ENCODE measurements at places on chromosomes 13 and 19.

- no peak for DNase-seq
Observed at GRCh38 chr13:66663711-66664110, 566.4 kb downstream of the PCDH9 start.

DNA sequence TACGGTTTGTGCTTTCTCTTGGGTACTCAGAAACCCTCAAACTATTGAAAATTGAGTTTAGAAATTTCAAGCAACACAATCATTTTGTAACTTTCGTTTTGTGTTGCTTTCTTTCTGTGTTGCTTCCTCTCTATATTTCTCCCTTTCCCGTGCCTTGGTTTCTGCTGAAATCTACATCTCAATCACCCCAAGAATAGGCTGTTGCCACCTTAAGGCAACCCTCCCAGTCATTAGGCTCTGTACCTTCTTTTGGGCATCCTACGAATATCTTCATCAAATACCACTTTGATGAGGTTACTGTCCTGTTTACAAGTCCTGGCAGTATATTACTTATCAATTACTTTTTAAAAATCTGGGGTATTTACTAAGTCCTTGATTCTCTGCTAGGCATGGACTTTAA lies 621.6 kb downstream of the GPC6 start:
- DNase-seq, result no peak

DNA sequence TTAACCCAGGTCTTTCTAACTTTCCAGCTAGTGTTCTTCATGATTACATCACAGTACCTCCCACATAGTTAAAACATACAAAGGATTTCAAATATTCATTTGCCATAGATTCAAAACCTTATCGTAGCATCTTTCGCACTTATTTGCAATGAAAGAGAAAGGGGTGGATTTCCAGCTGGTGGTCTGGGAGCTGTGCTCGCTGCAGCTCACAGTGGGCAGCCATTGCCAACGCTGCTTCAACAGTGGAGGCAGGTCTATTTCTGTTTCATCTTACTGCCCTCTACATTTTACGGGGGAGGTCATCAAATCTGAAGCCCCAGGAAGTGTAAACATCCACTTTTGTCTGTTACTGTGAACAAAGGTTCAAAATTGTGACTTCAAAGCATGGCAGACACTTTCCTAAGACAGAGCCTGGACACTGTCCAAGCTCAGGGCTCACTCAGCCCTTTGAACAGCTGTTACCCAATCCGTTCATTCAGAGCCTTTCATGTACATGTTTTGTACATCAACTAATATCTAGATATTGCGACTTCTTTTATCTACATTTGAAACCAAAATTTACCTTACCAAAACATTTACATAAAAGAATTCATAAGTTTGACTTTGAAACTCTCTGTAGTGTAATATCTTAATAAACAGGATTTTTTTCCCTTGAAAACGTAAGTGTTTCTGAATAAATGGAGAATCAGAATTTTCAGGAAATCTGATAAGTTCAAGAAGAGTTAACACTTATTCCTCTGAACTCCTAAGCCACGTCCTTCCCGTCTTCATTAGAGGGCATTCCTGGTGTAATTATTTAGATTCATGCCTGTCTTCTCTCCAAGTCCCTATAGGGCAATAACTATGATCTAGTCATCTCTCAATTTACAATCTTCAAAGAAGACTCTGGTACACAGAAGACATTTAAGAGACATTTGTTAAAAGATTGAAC lies 25.1 kb downstream of the STARD13 start:
- no peak for DNase-seq

DNA sequence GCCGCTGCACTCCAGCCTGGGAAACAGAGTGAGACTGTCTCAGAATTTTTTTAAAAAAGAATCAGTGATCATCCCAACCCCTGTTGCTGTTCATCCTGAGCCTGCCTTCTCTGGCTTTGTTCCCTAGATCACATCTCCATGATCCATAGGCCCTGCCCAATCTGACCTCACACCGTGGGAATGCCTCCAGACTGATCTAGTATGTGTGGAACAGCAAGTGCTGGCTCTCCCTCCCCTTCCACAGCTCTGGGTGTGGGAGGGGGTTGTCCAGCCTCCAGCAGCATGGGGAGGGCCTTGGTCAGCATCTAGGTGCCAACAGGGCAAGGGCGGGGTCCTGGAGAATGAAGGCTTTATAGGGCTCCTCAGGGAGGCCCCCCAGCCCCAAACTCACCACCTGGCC lies at the start of gene KLK2:
TSS of gene KLK2 (plus strand) at position 384 of the 400 bp plus-strand sequence. CDS start 35 bp downstream, outside the sequence.
- DNase-seq, result no peak

- no peak for DNase-seq
Observed at GRCh38 chr19:47973529-47973928, 18.4 kb downstream of the BSPH1 start.

DNA sequence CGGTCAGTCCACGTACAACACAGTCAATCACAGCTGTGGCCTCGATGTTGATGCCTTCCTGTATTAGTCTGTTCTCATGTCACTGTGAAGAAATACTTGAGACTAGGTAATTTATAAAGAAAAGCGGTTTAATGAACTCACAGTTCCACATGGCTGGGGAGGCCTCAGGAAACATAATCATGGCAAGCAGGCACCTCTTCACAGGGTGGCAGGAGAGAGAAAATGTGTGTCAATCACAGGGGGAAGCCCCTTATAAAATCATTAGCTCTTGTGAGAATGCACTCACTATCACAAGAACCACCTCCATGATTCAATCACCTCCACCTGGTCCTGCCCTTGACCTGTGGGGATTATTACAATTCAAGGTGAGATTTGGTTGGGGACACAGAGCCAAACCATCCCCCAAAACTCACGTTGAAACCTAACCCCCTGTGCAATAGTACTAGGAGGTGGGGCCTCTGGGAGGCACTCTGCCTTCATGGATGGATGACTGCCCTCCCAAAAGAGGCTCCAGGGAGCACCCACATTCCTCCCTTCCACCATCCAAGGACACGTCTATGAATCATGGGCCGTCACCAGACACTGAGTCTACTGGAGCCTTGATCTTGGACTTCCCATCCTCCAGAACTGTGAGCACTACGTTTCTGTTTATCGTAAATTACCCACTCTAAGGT lies 2.3 kb upstream of the PROZ start:
- DNase-seq, result no peak

DNA sequence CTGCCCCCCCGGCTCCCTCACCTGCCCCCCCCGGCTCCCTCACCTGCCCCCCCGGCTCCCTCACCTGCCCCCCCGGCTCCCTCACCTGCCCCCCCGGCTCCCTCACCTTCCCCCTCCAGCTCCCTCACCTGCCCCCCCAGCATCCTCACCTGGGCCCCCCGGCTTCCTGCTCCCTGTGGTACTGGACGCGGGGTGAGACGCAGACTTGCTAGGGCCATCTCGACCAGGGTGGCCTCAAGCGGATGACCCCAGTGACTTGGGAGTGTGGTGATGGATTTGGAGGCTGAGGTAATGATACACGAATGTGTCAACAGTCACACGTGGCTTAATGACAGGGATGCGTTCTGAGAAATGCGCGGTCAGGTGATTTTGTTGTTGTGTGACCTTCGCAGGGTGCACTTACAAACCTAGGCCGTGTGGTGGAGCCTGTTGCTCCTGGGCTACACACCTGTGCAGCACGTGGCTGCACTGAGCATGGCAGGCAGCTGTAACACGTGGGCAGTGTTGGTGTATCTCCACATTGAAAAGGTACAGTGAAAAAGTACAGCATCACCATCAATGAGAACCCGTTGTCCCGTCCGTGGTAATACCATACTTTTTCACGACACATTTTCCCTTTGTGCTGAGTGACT lies 197.8 kb downstream of the TEX29 start:
- no peak for DNase-seq

DNA sequence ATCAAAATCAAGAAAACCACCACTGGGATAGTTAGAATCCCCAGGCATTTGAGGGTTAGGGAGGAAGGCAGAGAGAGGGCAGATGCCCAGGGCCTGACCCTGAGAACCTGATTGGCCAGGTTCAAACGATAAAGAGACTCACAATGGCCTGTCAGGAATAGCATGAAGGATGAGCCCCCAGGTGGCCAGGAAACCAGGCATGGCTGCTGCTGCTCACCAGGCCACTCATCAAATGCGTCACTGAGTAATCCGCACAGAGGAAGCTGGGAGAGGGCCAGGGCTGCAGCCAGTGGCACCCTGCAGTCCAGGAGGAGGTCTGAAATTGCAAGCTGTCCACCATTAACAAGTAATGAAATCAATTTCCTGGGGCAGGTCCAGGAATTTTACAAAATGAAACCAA lies 111.3 kb downstream of the KATNAL1 start:
- DNase-seq, result no peak

GRCh38 chr19:8335343-8336071 lies 7.6 kb downstream of the KANK3 start:
- DNase-seq, result peak; percentile 49

GRCh38 chr13:109773786-109774185 lies 12.6 kb downstream of the IRS2 start:
- DNase-seq, result no peak

All from immature natural killer cell (primary cell).